ENCODE measurements at places on chromosomes 7 and 10.

DNA sequence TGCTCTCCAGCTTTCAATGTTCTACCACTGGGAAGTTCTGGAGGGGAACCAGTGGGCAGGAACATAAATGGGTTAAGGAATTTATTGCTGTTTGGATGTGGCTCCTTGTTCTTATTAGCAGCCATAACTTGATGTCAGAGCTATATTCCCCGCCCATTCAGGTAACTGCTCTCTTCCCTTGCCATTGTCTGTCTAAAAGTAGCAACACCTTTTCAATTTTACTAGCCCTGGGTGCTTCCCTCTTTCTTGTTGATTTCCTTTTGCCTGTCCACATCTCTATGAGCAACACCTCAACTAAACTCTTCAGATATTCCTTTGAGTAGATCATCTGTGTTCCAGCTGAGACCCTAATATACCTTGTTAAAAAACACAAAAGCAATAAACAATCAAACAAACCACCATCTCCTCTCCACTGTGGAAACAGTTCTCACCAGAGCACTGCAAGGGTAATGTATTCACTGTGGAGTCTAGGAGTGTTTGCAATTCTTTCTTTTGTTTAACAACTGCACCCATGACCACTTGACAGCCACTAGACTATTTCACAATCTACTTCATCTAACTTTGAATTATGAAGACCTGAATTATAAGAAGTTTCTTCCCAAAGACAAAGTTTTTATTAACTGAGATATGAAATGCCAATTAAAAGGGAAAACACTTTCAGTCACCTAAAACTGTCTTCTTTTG is 436.7 kb downstream of the IPMK start:
- DNase-seq, result no peak

GRCh38 chr10:98956576-98957260 is 278.9 kb downstream of the HPSE2 start:
- no peak for DNase-seq

GRCh38 chr10:78502210-78502936 is 468.7 kb downstream of the RPS24 start:
- no peak for DNase-seq

GRCh38 chr10:124340033-124340760 is 78.5 kb downstream of the OAT start:
- no peak for DNase-seq

- no peak for DNase-seq
Measured at GRCh38 chr10:131797626-131798025, 103.2 kb upstream of the PPP2R2D start.

DNA sequence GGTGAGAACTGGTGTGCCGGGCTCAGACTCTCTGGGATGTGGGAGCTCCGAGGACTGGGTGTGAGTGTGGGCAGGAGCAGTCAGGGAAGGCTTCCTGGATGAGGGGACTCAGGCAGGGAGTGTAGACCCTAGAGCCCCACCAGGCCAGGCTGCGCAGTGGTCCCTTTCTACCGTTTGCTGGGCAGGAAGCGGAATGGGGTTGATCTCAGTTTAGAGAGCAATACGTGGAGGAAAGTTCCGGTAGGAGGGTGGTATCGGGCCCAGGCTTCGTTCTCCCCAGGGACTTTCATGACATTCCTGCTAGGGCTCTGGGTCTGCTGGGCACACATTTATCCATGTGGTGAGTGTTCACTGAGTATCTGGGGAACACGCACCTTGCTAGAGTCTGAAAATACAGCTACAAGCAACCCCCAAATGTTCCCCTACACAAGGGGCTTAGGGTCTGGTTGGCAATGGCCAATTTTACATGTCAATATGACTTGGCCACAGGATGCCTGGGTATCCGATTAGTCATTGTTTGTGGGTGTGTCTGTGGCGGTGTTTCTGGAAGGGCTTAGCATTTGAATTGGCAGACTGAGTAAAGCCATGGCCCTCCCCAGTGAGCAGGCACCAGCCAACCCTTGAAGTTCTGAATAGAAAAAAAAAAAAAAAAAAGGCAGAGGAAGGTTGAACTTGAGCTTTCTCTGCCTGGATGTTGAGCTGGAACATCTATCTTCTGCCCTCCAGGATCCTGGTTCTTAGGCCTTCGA is 20.8 kb downstream of the GHRHR start:
- DNase-seq, result no peak

- DNase-seq, result no peak
Measured at GRCh38 chr7:94394437-94395140, at the start of gene COL1A2. TSS of gene COL1A2 (plus strand) at chr7:94394895. CDS start at chr7:94395032, 137 bp downstream.

- DNase-seq, result no peak
Measured at GRCh38 chr7:3277604-3278572, 23.2 kb upstream of the SDK1 start.

GRCh38 chr7:140883378-140883777 is 41.4 kb downstream of the BRAF start:
- no peak for DNase-seq

DNA sequence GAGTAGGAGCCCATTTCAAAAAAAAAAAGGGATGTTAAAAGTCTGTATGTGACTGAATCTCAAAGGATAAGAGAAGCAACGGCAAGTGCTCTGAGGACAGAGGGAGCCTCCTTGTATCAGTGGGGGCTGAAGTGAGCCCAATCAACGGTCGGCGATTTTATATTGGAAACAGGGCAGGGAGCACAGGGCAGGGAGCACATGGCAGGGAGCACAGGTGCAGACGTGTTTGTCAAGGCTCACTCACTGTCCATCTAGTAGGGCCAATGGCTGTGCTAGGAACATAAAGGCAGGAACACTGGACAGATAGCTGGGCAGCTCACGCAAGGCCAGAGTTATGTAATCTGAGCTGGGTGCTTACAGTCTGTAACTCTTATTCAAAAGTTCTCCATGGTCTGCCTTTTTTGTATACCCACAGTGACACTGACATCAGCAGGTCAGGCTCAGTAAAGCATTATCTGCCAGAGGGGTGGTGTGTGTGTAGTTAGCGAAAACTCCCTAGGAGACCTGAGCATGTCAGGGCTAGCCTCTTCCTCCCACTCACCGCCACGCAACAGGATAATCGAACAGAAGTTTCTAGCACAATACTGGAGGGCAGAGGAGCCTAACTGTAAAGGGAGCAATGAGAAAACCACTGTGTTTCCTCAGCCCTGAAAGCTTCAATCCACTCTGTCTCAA is 15.4 kb downstream of the AKR1B1 start:
- no peak for DNase-seq

- DNase-seq, result no peak
Measured at GRCh38 chr7:35760143-35760745, 40.6 kb upstream of the SEPTIN7 start.

All from stimulated activated CD4-positive, alpha-beta T cell treated with anti-CD3 and anti-CD28 coated beads, Interleukin-12 subunit alpha, Interleukin-12 subunit beta, amount 100 ng/mL, for 48 hours (primary cell).